Activated CD8-positive, alpha-beta memory T cell treated with anti-CD3 and anti-CD28 coated beads, Interleukin-2, amount 10 ng/mL, durations not matched to agents 7 days and 5 days (primary cell): ENCODE measurements at places on chromosomes 7 and 10. TPM values are rescaled to one million over a fixed set of nuclear protein-coding genes. Genes with fewer than 3 reads are reported as not detected.

The SPDYE2B gene
- total RNA-seq, result not detected

The HIP1 gene
- 11.8 TPM for total RNA-seq

The OR2A12 gene
- not detected for total RNA-seq

The HABP2 gene
- not detected for total RNA-seq

The IFIT1B gene
- 0.29 TPM for total RNA-seq

The ERVW-1 gene
- total RNA-seq, result not detected
